ENCODE measurements at places on chromosomes 16 and 17.

DNA sequence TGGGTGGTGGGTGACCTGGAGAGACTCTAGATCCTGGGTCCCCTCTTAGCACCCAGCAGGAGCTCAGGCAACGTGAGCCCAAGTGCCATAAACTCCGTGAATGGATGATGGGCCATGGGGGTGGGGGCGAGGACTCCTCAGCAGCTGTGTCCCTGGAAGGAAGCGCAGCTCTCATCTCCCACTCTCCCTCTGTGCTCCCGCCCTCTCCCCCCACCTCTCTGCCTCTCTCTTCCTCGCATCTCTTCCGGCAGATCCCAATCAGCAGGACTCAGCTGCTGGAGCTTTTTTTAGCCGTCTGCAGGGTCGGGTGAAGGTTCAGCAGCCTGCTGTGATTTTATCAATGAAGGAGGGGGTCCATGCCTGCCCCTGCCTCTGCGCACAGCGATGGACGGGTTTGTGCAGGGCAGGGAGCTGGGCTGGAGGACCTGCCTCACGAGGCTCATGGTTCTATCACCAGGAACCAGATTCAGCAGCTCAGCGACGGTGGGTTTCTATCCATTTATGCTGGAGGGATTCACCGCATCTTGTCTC lies 8.3 kb downstream of the CCR7 start:
- no peak for DNase-seq

GRCh38 chr17:76907352-76907751 lies 39.1 kb downstream of the MGAT5B start:
- no peak for DNase-seq

- DNase-seq: no peak
Measured at GRCh38 chr17:7217113-7217987, 2.3 kb downstream of the DLG4 start.

- DNase-seq: no peak
Measured at GRCh38 chr16:997440-998051, 16.0 kb downstream of the SOX8 start.

- no peak for DNase-seq
Measured at GRCh38 chr17:72150632-72151460, 30.0 kb downstream of the SOX9 start.

GRCh38 chr17:29019475-29020181 lies 13.8 kb upstream of the SEZ6 start:
- DNase-seq: no peak

DNA sequence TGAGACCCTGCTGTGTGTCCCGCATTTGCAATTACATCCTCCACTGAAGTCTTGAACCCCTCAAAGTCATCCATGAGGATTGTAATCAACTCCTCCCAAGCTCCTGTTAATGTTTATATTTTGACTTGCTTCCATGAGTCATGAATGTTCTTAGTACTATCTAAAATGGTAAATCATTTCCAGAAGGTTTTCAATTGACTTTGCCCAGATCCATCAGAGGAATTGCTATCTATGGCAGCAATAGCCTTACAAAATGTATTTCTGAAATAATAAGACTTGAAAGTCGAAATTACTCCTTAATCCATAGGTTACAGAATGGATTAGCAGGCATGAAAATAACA lies 2.5 kb upstream of the C16orf87 start:
- no peak for DNase-seq

GRCh38 chr17:62628831-62629555 lies 1.5 kb downstream of the MRC2 start:
- DNase-seq: no peak

DNA sequence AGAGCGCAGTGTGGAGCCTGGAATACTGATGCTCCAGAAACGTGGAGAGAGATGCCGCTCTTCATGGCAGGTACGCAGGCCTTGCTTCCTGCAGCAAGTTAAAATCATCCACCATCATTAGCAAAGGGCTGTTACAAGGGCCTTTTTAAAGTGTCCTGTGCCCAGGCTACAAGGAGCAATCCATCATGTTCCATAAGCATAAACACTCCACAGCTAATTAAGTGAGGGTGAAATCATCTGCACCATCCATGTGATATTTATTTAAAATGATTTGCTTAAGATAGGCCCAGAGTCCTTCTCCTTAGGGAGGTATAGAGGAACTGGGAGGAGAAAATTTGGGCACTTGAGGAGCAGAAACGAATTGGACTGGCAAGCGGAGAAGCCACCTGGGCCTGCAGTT lies 372.1 kb downstream of the XYLT1 start:
- no peak for DNase-seq

DNA sequence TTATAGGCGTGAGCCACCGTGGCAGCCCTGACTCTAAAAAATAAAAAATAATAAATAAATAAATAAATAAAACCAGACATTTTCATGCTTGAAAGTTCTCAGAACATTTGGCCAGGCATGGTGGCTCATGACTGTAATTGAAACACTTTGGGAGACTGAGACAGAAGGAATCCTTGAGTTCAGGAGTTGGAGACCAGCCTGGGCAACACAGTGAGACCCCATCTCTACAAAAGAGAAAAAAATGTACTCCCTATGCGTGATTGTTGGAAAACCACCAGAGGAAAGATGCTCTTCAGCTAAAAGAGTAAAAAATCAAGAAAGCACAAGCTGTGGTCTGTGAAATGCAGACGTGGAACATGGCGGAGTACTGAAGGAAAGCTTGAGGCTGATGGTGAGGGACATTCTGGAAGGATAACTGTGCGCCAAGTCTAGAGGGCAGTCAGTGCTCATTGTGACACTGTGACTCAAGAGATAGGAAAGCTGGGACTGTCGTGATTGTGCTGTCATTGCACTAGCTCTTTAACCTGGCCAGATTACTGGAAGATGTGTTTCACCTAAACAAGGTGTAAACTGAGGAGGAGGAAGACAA lies 4.2 kb upstream of the PRSS27 start:
- no peak for DNase-seq

DNA sequence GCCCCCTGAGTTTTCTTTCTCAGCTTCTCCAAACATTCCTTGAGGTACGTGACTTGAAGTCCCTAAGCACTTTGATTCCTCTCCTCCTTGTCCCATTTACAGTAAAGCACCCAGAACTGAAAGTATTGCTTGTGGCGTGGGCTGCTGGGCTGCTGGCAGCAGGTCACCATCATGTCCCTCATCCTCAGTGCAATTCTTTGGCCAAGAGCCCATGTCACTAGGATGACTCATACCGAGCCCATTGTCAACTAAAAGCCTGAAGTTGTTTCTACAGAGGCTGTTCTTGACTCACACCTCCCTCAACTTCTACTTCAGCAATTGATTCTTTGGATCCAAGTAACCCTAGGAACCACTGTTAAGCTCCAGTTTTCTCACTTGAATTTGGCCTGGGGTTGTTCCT lies 54.3 kb downstream of the KPNA2 start:
- no peak for DNase-seq

DNA sequence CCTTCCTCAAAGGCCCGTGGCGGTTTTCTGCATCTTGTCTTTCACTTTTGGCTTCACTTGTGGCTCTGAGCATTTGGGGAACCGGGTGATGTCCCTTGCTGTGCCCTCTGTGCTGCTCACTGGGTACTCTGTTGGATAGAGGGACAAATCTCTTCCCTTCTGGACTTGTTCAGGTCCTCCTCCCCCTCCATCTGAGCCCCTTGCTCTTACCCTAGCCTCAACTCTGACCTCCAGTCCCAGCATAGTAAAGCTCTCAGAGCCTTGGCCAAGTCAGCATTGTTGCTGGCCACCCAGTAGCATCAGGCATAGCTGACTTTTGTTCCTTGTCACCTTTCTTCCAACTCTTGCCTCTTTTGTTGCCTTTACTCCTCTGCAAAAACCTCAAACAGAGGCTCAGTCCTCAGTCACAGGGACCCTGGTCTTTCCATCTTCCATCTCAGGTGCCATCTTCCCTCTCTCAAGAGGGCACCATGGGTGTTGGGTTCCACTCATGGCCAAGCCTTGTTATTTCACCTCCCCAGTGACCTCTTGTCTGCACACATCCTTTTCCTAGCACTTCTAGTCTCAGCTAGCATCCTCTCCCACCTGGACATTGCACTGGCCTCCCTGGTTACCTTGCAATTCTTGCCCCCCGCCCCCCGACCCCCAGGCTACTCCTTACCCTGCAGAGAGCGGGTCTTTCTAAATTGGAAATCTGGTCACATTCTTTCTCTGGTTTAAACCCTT lies 393 bp upstream of the PSMB10 start:
- no peak for DNase-seq

DNA sequence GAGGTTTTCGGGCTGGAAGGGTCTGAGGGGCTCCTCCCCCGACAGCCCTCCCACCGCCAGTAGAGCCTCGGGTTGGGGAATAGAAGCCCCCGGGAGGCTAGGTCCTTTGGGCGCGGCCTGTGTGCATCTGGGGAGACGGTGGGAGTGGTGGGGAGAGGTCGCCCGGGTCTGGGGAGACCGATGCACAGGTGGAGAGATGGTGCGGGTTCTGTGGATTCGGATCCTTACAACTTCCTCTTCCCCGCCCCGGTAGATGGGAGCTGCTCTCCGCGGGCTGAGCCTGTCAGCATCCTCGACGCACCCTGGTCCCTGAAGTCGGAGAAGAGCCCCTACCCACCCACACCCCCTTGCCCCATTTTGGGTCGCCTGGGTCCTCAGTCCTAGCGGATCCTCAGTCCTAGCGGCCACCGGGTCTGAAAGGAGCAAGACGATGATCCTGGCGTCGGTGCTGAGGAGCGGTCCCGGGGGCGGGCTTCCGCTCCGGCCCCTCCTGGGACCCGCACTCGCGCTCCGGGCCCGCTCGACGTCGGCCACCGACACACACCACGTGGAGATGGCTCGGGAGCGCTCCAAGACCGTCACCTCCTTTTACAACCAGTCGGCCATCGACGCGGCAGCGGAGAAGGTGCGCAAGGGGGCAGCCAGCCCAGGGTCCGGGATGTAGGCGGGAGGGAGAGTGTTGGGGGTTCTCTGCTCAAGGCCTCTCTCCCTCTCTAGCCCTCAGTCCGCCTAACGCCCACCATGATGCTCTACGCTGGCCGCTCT lies 790 bp downstream of the BCKDK start:
- no peak for DNase-seq

Data from GM04503 (cell line).